Right kidney (tissue), 9 donors: ENCODE measurements at places on chromosomes 5 and 9.
A peak's percentile ranks its signal among the peaks of the same experiment; 100 is the strongest.

GRCh38 chr5:148559461-148559860 is 94.9 kb downstream of the HTR4 start:
- no peak for DNase-seq

DNA sequence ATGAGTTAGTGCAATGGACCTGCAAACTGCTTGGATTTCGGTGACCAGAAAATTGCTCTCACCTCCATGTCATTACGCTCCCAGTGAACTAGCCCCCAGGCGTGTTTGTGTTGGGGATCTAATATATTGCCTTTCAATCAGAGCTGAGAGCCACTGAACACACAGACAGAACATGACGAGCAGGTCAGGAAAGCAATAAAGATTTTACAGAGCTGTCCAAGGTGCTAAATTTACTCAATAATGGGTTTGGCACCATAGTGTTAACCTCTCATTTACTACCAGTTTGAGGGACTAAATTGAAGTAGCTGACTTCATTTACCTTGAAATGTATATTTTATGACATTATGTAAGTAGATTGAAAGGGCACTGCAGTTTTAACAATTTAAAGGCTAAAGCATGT is 383.0 kb downstream of the EBF1 start:
- DNase-seq, result peak; percentile 10

DNA sequence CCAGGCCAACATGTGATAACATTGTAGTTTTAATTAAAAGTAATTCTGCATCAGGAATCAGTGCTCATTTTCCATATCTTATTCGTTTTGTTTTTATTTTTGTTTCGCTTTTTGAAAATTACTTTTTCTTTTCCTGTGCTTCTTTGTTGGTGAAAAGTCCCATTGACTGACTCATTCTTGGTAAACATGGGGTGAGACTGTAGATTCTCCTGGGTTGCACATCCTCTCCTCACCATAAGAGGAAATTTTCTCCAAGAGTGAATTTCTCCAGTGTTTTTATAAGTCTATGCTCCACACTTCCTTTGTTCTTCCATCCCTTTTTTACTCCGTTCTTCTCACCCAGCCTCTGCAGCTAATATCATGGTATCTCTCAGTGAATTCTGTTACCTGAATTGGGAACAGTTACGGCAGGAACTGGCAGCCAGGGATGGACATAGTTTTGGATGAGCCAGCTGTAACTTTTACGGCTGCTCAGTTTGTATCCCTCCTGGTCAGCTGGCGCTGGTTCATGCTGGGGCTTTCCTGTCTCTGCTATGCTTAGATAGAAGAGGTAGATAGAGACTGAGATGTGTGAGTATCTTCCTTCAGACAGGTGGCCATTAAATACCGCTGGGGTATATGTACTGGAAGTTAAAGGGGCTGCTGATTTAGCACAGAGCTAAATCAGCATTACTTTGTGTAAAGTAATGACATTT is 80.0 kb downstream of the MAN2A1 start:
- no peak for DNase-seq

- DNase-seq, result no peak
Observed at GRCh38 chr9:121107029-121107428, 32.3 kb downstream of the CNTRL start.

DNA sequence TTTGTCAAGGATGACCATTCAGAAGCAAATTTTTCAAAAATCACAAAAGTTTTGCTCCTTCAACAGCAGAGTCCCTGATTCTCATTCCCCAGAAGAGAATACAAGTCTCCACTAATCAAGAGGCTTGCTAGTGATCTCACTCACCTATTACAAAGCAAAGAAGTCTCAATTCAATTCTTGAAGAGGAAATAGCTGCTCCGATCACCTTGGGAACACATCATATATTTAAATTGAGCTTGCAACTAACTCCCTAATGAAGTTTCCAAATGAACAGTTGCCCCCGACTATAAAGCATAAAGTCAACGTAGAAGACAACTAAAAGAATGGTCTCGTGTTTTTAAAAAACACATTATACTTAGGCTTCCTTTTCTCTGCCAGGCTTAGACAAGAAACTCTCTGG is 1.6 kb downstream of the LIFR start:
- no peak for DNase-seq

GRCh38 chr5:63602971-63603370 is 359.3 kb downstream of the HTR1A start:
- DNase-seq, result no peak

- no peak for DNase-seq
Observed at GRCh38 chr9:85941966-85942912, 1.3 kb downstream of the NAA35 start.

DNA sequence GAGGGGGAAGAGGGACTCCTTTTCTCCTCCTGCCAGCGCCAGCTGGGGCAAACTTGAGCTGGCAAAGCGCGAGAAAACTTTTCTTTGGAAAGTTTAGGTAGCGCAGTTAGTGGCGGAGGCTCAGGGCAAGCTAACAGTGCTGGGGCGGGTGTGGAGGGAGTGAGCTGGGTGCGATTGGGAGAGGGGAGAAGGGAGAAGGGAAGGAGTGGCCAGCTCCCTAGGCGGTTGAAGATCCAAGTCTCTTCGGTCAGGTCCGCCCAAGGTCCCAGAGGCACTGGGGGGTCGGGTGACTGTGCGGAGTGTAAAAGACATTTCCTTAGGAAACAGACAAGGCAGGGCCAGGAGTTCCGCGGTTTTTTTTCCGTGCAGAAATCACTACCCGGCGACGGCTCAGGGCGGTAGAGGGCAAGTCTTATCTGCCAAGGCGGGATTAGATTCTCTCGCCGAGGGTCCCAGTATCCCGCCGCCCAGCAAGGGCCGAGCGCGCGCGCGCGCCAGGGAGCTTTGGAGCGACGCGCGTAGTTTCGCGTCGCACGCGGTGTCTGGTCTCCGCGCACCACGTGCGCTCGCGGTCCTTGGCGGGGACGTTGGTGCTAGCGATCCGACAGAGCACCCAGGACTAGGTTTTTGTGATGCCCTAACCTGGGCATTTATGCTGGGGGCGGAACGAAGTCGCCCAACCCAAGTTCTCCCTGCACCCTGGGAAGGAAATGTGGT is 33.6 kb upstream of the NFIB start:
- peak; percentile 87 for DNase-seq

GRCh38 chr5:177117441-177118045 is 16.0 kb upstream of the NSD1 start:
- DNase-seq, result no peak

GRCh38 chr5:142669477-142669876 is 16.4 kb downstream of the FGF1 start:
- no peak for DNase-seq

DNA sequence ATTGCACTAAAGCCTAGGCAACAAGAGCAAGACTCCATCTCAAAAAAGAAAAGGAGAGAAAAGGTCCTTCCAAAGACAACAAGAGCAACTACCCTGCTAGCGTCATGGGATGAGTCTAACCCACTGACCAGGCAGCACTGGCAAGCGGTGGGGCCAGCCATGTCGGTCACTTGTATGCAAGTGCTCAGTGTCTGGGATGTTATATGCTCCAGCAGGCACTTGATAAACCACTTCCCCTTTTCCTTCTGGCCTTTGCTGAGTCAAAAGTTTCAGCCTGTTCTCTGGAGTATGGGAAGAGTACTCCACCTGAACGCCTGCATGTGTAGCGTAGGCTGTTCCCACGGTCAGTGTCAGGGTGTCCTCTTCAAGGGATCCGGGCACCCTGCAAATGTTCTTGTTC is 9.2 kb upstream of the MXD3 start:
- DNase-seq, result no peak

- DNase-seq, result no peak
Observed at GRCh38 chr5:80600943-80601693, 31.0 kb upstream of the ANKRD34B start.

DNA sequence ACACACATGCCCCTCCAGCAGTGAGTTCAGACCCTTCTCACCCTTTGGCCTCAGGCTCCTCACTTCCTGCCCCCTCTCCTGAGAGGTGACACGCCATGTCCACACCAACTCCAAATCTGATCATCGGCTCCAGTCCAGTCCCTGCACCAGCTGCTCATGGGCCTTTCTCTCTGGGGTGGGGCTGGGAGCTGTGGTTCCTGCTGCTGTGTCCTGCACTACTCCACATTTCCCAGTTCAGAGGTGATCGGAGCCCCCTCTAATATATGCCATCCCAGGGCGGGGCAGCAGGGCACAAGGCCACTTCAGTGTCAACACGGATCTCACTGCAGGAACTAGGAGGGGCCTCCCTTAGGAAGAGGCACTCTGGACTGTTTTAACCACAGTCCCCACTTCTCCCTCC is 91.5 kb downstream of the ADAMTS2 start:
- no peak for DNase-seq

DNA sequence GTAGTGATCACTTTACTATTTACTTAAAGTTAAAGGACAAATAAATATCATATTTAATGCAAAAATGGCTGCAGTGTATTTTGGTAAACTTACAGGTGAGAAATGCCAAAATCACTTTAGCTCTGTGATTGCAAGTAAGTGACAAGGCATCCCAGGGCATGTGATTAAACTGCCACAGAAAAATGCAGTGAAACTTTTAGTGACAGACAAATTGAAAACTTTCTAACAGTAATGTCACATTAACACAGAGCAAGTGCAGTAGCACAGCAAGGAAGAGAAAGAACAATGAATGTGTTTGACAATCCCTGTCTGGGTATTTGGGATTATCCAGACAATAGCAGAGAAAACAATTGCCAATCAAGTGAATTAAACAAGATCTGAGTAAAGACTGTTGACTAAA is 606.8 kb downstream of the SLCO4C1 start:
- DNase-seq, result no peak

DNA sequence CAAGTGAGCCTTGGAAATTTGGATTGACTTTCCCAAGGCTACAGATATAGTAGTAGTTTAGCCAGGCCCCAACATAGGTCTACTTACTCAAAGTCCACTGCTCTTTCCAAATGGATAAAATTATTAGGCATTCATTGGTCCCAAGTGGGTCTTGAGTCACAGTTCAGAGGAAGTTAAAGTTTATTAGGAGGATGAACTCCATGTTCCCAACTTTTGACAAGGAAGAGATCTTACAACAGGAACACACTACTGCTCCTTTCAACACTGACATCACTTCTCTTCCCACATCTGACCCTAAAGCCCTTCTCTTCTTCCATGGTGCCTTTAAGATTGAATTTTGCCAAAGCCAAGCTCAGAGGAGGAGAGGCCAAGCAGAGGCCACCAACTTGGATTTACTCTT is 234.5 kb upstream of the TRIM32 start:
- no peak for DNase-seq

- DNase-seq, result no peak
Observed at GRCh38 chr5:89349246-89349980, 466.4 kb upstream of the MEF2C start.

- no peak for DNase-seq
Observed at GRCh38 chr9:94112716-94113465, 28.6 kb downstream of the PTPDC1 start.

DNA sequence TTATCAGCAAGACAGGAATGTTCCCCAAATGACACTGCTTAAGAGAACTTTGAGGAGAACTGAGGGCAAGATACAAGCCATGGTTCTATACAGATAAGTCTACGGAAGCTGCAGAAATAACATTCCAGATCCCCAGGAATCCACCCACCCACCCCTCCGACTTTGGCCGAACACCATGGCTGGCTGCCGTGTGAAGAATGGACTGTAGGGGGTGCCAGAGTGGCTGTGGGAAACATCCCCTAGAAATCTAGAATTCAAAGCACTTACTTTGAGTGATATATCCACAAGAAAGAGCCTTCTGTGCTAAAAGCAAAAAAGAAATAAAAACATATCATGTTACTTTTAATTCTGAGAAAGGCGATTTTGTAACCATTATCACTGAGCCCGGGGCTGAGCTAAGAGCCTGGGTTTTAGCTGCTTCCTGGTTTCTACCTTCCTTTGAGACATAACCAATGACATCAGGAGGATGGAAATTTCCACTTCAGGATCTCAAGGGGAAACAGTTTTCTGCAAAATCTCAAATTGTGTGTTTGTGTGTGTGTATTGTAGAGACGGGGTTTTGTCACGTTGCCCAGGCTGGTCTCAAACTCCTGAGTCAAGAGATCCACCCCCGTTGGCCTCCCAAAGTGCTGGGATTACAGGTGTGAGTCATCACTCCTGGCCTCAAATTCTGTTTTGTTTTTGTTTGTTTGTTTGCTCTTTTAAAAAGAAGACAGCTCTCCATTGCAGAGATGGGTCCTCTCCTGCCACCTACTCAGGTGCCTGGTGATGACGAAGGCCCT is 36.4 kb downstream of the GGTA1 start:
- DNase-seq, result no peak

- no peak for DNase-seq
Observed at GRCh38 chr5:1410156-1411014, 34.9 kb downstream of the SLC6A3 start.

GRCh38 chr5:160083501-160083900 is 35.7 kb downstream of the PWWP2A start:
- no peak for DNase-seq

DNA sequence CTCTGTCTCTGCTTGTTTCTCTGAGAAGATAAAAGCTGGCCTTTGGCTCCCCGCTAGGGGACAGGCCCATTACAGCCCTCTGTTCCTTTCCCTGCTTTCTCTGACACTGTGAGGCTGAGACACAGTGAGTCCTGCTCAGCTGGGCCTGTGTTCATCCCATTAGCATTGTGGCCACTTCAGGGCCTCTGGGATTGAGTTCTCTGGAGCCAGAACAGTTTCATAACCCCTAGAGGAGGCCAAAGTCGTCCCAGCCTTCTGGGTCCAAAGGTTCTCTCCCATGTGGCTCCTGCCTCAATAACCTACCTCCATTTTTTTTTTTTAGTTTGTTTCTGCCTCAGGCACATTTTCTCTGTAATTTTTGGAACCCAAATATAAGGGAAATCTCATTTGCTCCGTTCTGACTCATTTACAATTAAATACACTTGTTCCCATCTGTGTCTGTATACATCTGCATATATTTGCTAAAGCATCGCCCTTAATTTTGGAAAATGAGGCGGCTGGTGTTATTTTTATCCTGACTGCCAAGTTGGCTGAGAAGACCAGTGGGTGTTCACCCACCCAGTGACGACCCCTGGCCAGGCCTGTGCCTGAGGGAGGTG is 27.3 kb upstream of the CTNNA1 start:
- DNase-seq, result no peak

DNA sequence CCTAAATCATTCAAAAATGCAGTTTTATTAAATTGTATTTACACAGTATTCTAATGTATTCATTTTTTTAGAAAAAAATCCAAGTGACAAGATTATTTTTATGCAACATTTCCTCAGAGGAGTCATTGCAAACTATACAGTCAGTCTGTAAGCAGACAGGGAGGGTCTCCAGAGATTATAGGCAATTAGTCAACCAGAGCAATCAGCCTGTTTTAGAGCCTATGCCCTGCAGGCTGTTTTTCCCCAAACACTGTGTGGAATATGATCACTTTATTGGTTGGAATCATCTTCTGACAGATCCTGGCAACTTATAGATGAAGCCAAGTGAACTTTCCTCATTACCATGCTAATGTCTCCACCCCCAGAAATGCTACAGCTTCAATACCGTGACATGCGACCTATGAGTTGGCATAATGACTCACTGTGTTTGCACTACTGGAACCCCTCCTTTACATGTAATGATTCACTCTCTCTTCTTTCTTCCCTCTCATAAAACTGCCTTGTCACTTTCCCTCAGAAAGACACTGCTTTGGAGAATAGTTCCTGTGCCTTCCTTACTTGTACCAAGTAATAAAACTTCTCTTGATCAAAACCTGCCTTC is 577.7 kb upstream of the FTMT start:
- DNase-seq, result no peak

- DNase-seq, result no peak
Observed at GRCh38 chr9:536597-537511, 304.6 kb upstream of the DMRT1 start.

- no peak for DNase-seq
Observed at GRCh38 chr5:130796902-130797301, 368.2 kb downstream of the HINT1 start.
